Activated CD8-positive, alpha-beta memory T cell treated with anti-CD3 and anti-CD28 coated beads for 48 hours (primary cell): ENCODE measurements at places on chromosomes 16 and 17.

DNA sequence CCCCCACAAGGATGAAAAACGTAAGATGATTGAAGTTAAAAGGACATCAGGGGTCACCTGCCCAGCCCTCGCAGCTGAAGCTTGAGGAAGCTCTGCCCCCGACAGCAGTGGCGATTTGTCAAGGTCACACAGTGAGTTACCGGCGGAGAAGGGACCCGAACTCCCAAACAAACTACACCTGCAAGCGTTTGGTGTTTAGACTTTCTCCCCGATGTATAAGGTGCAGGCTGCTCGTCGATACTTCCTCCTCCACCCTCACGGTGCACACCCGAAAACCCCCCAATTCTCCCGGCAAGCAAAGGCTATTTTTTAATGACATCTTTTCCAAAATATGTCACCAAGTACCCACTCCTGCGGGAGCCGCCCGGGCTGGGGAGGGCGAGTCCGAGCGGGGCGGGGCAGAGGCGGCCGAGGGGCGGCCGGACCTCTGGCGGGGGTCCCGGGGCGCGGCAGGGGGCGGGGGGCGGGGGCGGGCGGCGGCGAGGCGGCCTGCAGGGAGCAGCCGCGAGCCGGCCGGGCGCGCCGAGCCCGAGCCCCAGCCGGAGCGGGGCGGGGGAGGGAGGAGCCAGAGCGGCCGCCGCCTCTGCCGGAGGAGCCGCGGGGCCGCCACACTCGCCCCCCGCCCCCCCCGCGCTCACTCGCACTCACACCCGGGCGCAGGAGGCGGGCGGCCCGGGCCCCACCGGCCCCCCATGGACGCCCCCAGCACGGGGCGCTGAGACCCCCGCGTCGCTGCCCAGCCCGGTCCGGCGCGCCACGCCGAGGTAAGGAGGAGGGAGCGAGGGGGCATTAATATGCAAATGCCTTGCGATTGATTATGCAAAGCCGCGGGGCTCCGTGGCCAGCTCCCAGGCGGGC, at the start of gene THRA:
Gene THRA (plus strand): TSS at position 637 of the 858 bp plus-strand sequence. CDS start 11,524 bp downstream, outside the sequence.
- no peak for DNase-seq

DNA sequence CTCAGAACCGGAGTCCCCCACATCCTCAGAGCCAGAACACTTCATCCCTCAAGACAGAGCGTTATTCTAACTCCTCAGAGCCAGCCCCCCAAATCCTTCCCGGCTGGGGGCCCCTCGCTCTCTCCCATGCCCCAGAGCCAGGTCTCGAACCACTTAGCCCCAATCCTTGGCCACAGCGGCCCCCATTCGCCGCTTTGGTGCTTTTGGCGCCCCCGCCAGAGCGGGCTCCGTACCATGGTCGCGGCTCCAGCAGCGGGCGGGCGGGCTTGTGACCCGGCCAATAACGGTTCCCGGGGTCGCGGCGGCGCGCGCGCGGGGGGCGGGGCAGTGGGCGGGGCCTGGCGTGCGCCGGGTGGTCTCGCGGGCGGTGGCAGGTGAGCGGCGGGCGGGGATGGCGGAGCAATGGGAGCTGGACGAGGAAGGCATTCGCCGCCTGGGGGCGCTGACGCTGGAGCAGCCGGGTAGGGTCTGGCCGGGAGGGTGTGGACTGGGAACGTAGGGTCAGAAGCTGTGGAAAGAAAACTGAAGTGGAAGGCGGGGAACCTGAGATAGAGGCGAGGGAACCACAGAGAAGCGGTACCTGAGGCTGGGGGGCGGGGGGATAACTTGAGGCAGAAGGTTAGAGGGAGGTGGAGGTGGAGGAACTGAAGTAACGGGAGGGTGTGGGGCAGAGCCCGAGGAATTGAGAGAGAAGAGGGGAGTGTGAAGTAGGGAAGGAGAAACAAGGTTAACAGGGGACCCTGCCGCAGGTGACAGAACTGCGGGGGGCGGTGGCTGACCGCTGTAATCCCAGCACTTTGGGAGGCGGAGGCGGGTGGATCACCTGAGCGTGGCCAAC, at the start of the genes KCTD19 and LRRC36:
Gene KCTD19 (minus strand): TSS at position 270 of the 838 bp plus-strand sequence. CDS start 34 bp downstream, at position 236.
Gene LRRC36 (plus strand): TSS at position 344 of the 838 bp plus-strand sequence. CDS start 48 bp downstream, at position 392.
- DNase-seq = peak; percentile 69

- no peak for DNase-seq
These were observed 8.6 kb downstream of the USP32 start for GRCh38 chr17:60383379-60383778.

GRCh38 chr16:30356401-30357084, 1.4 kb upstream of the CD2BP2 start:
- no peak for DNase-seq

GRCh38 chr17:80358131-80358530, 56.8 kb upstream of the ENDOV start:
- no peak for DNase-seq

GRCh38 chr17:56011406-56012131, 141.7 kb upstream of the ANKFN1 start:
- DNase-seq = no peak

DNA sequence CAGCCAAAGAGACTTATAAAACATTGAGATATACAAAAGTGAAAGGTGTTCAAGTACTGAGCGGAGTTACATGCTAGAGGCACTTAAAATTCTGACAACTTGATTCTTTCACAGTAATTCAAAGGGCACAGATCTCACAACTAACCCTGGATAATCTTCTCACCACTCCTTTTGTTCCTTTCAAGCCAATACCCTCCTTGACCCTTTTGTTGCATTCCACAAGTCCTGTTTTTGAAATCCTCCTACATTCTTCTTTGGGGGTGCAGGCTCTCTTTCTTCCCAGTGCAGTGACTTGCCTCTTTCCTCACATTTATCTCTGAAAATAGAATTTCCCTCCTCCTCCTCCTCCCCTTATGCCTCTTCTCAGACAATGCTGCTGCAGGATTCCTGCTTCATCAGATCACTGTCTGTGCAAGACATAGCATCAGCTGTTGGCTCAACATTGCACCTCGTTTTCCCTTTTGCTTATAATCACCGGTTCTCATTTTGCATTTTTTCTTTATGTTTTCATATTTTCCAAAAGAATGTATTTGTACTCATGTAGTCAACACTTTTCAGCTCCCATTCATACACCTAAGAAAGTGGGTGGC, 199.3 kb downstream of the CDH8 start:
- DNase-seq = no peak

DNA sequence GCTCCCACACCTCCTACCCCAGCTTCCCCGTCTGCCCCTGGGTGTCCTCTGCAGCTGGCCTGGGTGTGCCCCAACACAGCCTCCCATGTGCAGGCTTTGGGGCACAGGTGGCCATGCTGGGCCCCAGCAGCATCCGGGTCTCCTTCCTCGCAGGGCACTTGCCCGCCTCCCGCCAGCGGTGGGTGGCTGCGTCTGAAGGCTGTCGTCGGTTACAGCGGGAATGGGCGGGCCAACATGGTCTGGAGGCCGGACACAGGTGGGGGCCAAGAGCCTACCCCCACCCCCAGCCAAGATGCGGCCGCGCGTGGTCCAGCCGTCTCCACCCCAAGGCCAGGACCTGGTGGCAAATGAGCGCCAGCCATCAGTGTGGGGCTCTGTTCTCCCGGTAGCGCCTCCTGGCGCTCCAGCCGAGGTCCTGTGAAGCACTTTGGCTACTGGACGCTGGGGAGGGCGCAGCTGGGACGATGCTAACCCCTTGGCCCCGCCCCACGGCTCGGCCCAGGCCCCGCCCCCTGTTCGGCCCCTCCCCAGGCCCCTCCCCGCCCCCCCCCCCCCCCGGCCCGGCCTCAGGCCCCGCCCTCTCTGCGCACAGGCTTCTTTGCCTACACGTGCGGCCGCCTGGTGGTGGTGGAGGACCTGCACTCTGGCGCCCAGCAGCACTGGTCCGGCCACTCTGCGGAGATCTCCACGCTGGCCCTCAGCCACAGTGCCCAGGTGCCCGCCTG, 7.3 kb upstream of the RHOT2 start:
- no peak for DNase-seq

GRCh38 chr16:29925781-29926710, at the start of gene KCTD13:
KCTD13 (minus strand) TSS chr16:29926226; CDS start chr16:29926033, 193 bp downstream.
- peak; percentile 93 for DNase-seq

- no peak for DNase-seq
These were observed 2.2 kb downstream of the MLYCD start for GRCh38 chr16:83901101-83901500.

- DNase-seq = no peak
These were observed 76.6 kb downstream of the TBC1D16 start for GRCh38 chr17:79959042-79959441.

DNA sequence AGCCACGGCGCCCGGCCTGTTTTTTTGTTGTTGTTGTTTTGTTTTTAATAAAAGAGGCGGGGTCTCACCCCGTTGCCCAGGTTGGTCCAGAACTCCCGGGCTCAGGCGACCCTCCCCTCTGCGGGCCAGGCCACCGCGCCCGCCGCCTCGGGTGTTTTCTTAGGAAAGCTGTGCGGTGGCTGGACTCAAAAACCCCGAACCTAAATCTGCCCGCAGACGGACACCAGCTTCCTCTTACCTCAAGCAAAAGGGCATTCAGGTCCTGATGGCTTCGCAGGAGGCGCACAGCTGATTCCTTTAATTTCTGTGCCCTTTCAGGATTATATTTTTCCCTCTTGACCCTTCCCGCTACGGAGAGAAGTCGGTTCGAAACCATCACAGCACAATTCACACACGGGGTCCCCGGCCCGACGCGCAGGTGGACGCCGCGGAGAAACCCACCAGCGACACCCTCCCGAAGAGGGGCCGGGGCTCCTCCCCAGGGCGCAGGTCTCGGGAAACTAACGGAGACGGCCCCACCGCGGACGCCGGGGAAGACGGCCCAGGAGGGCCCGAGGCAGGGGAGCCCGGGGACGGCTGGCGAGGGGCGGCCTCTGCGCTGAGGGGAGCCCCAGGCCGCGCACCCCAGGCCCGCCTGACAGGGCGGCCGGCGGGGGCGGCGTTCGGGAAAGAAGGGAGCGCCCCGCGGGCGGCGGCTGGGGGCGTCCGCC, 653 bp downstream of the FANCA start:
- DNase-seq = no peak

DNA sequence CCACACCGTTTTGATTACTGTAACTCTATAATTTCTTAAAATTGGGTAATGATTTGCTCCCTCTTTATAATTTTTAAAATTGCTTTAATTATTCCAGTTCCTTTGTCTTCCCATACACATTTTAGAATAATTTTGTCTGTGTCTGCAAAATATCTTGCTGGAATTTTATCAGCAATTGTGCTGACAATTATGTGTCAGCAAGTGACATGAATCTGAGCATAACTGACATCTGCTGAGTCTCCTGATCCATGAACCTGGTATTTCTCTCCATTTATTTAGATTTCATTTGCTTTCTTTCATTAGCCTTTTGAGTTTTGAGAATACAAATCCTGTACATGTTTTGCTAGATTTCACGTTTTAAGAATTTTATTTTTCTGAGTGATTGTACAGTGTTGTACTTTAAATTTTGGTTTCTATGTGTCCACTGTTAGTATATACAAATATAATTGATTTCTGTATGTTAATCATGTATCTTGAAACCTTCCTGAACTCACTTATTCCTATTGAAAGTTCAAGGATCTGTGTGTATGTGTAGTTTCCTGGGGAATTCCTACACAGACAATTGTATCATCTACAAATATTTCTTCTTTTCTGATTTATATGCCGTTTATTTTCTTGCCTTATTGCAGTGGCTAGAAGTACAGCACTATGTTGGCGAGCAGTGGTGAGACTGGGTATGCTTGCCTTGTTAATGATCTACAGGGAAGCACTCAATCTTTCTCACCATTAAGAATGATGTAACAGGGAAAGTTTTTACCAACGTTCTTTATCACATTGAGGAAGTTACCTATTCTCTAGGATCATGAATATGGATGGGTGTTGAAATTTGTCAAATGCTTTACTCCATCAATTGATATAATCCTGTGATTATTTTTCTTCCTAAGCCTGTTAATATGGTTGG, 45.2 kb downstream of the N4BP1 start:
- DNase-seq = no peak

DNA sequence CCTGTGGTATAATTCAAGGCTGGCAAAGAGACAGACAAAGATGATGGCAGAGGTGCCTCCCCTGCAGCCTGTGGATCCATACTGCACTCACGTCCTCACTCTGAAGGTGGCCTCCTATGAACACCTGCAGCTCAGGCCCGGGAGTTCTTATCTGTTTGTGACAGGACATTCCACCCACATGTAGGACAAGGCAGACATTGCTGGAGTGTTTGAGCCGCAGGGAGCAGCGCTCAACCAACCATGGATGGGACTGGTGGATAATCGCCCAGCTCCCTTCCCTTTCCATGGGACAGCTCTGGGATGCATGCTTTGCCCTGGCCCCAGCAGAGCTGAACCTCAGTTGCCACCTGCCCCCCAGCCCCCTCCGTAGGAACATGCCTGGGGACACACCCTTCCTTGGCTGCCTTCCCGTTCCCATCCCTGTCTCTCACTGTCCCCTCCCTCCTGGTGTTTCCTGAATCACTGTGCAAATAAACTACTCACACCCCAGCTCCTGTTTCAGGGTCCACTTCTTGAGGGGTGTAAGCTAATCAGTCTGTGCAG, 22.2 kb downstream of the ITPRIPL2 start:
- no peak for DNase-seq

GRCh38 chr17:66313995-66314659, 11.7 kb downstream of the PRKCA start:
- DNase-seq = no peak

- DNase-seq = no peak
These were observed 2.4 kb downstream of the PGAP6 start for GRCh38 chr16:379183-379960.
